ENCODE measurements at places on chromosomes 5 and 9. TPM values are rescaled to one million over a fixed set of nuclear protein-coding genes. Genes with fewer than 3 reads are reported as not detected.

ALDH1A1 gene
- 5,218 TPM for total RNA-seq

SLC36A2 gene
- total RNA-seq, result not detected

TSSK1B gene
- total RNA-seq, result not detected

PCDHB9 gene
- total RNA-seq, result 0.09 TPM

PCDHGA4 gene
- total RNA-seq, result 0.13 TPM
